Stimulated activated CD8-positive, alpha-beta memory T cell treated with anti-CD3 and anti-CD28 coated beads, Interleukin-4, amount 100 ng/mL, for 1 hour (primary cell): ENCODE measurements at places on chromosomes 2 and 18.

DNA sequence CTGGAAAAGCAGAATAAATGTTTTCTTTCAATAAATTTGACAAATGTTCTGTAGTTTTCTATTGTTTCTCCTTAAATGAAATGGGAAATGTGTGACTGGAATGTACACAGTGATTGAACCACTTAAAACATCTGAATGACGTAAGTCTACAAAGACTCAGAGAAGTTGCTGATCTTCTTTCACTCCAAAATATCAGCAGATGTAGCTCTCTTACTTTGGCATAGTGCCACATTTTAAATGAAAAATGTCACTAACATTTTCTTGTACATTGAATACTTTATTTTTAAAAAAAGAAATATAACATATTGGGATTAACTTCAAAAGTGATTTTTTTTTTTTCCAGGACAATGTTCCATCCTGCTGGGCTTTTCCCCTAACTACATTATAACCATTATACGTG, 565.6 kb downstream of the TMEM182 start:
- no peak for DNase-seq

GRCh38 chr2:147025646-147026585, 818.9 kb upstream of the ACVR2A start:
- no peak for DNase-seq

GRCh38 chr2:71613953-71614925, 160.9 kb downstream of the DYSF start:
- no peak for DNase-seq

- no peak for DNase-seq
These were observed 56.0 kb downstream of the LIPG start for GRCh38 chr18:49617865-49618264.

GRCh38 chr2:12442476-12442847, 274.3 kb upstream of the TRIB2 start:
- DNase-seq: no peak

DNA sequence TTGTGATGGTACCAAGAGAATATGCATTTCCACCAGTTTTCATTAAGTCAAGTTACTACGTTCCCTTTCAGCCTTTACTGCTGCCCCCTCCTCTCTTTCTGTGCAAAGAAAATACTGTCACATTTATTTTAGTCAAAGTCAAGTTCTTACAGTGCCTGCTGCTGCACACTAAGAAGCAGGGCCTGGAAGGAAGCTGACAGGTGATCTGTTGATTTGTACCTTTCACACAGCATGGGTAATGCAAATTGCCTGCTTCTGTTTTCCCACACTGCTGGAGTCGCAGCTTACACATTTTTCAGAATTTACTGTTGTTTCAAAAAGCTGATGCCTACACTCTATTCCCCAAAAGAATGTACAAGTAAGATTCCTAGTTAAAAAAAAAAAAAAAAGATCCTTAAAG, 48.7 kb upstream of the CD226 start:
- no peak for DNase-seq

DNA sequence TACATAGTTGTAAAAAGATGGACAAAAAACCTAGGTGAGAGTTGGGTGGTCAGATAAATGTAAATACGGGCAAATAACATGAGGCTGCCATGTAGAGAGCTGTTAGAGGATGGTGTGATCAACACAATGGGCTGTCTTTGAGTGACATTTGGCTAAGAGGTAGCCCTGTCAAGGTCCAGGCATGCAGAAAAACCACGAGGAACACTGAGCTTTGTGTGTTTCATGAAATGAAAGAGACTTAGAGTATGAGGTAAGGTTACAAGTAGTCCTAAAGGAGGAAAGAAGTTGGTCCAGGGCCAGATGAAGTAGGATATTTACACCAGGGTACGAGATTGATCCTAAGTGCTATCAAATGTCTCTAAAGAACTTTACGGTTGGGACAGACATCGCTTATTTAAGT, 160.9 kb downstream of the RDH14 start:
- no peak for DNase-seq

GRCh38 chr2:36459725-36460137, 104.2 kb downstream of the CRIM1 start:
- DNase-seq: no peak

GRCh38 chr2:218744615-218745014, 34.0 kb downstream of the TTLL4 start:
- no peak for DNase-seq

DNA sequence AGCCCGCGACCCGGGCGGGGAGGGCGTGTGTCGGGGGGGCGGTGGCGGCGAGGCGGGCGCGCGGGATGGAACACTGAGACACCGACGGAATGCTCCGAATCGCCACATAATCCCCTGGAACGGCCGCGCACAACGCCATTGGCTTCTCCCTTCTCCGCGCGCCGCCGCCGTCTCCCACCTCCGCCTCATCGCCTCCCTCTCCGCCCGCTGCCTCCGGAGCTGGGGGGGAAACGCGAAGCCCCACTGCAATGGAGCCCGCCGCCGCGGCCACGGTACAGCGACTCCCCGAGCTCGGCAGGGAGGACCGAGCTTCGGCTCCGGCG, at the start of gene PHLPP1:
Gene PHLPP1, plus strand, starts transcription at position 106 of the 323 bp plus-strand sequence. Its CDS starts 143 bp downstream, at position 249.
- no peak for DNase-seq

- peak; percentile 13 for DNase-seq
These were observed 553 bp downstream of the CNDP2 start for GRCh38 chr18:74496508-74497323.

- no peak for DNase-seq
These were observed 140.7 kb downstream of the PTRHD1 start for GRCh38 chr2:24652265-24653182.

GRCh38 chr2:55056024-55056521, 5.8 kb upstream of the RTN4 start:
- no peak for DNase-seq
